ENCODE measurements at places on chromosomes 1 and 21. TPM values are rescaled to one million over a fixed set of nuclear protein-coding genes. Genes with fewer than 3 reads are reported as not detected.

- no peaks in the 10 kb centered on the region for H3K36me3 ChIP-seq
- H3K27me3 ChIP-seq, result no peaks in the 10 kb centered on the region
- H3K4me1 ChIP-seq, result no peaks in the 10 kb centered on the region
- DNase-seq, result no peak
- H3K4me3 ChIP-seq, result no peak overlapping the region
These were observed 173.9 kb downstream of the HHIPL2 start for GRCh38 chr1:222373831-222374602.

Gene C1orf94
- total RNA-seq, result not detected

- H3K4me3 ChIP-seq, result no peak overlapping the region
- no peaks in the 10 kb centered on the region for H3K27me3 ChIP-seq
- no peaks in the 10 kb centered on the region for H3K36me3 ChIP-seq
- no peaks in the 10 kb centered on the region for H3K4me1 ChIP-seq
These were observed 18.3 kb upstream of the TLR5 start for GRCh38 chr1:223161321-223161720.

DNA sequence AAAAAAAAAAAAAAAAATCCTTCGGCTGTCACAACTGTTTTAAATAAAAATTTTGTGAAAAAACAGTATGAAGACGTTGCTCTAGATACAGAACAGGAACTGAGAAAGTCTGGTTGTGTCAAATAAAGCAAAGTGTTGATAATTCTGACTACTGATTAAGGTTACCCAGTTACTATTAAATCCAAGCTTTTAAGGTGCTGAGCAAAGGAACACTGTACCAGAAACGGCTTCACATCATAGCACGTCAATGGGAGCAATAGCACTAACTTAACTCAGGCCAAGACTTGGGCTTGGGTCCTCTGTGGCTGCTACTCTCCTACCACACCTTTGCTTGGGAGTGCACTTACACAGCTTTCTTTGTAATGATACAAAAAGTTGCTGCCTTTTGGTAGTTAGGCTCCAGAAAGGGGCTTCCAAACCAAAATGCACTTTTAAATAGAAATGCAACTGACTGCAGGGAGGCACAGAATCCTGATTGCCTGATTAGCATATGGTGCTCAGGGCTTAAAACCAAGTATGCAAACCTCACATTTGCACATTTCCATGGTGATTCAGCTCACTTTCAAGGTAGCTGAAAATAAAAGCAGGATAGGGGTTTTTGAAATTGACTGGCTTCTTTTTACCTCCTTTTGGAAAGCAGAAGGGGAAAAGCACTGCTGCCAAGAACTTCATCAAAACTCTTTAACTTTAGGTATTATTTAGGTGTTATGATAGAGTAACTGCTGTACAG lies 6.3 kb downstream of the MCL1 start:
- DNase-seq, result no peak
- peaks cover 37% of the 10 kb centered on the region for H3K36me3 ChIP-seq
- H3K4me3 ChIP-seq, result no peak overlapping the region
- no peaks in the 10 kb centered on the region for H3K27me3 ChIP-seq
- peaks cover 76% of the 10 kb centered on the region for H3K4me1 ChIP-seq

GRCh38 chr1:48996311-48996710 lies 219.6 kb upstream of the BEND5 start:
- H3K27ac ChIP-seq, result no peak overlapping the region
- no peak for DNase-seq
- H3K4me1 ChIP-seq, result no peaks in the 10 kb centered on the region
- H3K36me3 ChIP-seq, result no peaks in the 10 kb centered on the region
- no peak overlapping the region for H3K4me3 ChIP-seq

Gene KCNK2
- 0.41 TPM for total RNA-seq

DNA sequence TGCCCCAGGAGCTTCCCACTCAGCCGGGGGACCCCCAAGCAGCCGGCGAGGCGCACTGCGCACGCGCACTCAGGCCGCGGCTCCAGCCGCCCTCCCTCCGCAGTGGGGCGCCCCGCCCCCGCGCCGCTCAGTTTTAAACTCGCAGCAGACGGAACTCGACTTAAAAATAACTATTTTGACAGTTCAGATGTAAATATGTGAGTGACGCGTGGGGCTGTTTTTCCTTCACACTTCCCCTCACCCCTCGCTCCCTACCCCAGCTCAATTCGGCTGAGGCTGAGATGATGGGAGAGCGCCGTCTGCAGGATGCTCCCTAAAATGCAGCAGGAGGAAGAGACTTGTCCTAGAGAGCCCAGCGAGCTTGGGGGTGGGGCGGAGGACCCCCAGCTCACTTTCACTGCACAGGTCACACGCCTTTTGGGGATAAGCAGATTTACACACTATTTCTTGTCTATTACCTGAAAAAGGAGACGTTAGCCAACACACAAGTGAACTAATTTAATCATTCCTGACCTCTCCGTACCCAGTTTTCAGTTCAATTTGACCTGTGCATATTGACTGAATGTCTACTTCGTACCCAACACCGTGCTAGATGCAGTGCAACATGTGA lies 8.9 kb upstream of the LEMD1 start:
- peaks cover 22% of the 10 kb centered on the region for H3K4me1 ChIP-seq
- peaks cover 6% of the 10 kb centered on the region for H3K27me3 ChIP-seq
- peak overlapping the region; percentile 21 for H3K4me3 ChIP-seq

Gene ACTL8
- total RNA-seq, result not detected

DNA sequence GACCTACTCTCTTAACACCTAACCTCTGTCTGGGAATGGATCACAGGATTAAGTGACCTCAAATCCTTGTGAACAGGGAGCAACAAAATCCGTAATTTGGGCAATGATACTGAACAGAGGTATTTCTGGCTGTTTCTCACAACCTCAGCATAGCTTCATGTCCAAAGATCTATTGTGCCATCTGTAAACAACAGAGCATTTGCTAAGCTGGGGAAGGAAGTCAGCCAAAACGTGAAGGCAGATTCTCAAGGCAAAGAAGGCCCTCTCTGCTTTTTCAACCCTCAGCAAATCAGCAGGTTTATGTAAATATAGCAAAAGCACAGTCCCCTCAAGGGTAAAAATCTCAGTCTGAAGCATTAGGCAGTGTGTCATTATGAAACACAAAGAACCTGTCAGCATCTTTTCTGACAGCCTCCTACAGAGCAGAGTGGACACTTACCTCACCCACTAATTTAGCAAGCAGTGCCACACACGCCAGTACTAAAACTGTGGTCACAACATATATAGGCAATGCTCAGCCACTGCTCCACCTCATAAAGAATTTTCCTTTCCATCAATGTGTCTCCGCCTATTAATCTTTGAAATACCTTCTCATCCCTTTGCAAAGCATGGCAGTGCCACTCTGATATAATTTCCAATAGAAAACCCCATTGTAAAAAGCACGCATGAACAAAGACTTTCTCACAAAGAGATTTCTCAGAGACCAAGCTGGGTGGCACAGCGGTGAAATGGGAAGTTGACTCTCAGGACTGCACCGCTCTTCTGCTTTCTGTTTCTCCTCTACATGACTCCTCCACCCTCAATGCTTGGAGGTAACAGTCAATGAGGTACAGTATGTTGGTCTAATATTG lies 188.0 kb downstream of the RERE start:
- H3K27me3 ChIP-seq, result no peaks in the 10 kb centered on the region
- no peak overlapping the region for H3K4me3 ChIP-seq
- no peak overlapping the region for H3K27ac ChIP-seq
- peak; percentile 25 for DNase-seq

GRCh38 chr1:81833722-81834121 lies 33.0 kb downstream of the ADGRL2 start:
- no peak for DNase-seq
- no peak overlapping the region for H3K27ac ChIP-seq
- no peak overlapping the region for H3K4me3 ChIP-seq
- peaks cover 6% of the 10 kb centered on the region for H3K4me1 ChIP-seq

Gene NPHS2
- not detected for total RNA-seq

DNA sequence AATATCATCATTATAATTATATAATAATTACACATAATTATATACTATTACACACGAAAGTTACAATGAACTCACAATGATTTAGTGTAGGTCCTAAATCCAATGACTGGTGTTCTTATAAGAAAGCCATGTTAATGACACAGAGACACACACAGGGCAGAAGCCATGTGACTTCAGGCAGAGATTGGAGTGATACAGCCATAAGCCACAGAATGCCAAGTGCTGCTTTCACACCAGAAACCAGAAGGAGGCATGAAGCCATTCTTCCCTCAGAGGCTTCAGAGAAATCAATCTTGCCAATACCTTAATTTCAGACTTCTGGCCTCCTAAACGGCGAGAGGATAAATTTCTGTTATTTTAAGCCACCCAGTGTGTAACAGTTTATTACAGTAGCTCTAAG lies 147.4 kb upstream of the KRTAP19-8 start:
- no peaks in the 10 kb centered on the region for H3K36me3 ChIP-seq
- H3K27me3 ChIP-seq, result no peaks in the 10 kb centered on the region
- no peak for DNase-seq
- no peaks in the 10 kb centered on the region for H3K4me1 ChIP-seq
- no peak overlapping the region for H3K4me3 ChIP-seq
- no peak overlapping the region for H3K27ac ChIP-seq
